ENCODE measurements at places on chromosomes 3 and 15.

GRCh38 chr3:30934208-30934550, 39.7 kb upstream of the GADL1 start:
- DNase-seq, result no peak

GRCh38 chr15:67805008-67805665, 20.2 kb upstream of the SKOR1 start:
- DNase-seq, result no peak

DNA sequence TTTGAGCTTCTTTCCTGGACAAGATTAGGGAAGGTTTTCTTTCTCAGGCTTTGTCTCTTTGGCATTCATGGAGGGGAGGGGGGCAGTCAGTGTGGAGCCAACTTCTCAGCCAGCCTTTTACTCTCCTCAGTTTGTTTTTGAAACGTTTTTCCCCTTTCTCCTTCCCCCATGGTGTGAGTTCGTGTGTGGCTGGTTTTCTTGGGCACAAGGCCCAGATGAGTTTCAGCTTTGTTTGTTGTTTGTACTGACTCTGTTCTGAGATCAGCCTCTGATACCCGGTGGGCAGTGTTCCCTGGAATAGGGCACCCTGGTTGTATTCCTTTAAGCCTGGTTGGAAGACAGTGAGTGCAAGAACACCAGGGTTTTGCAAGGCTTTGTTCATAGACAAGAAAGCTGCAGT, 168.2 kb upstream of the RARB start:
- no peak for DNase-seq

- no peak for DNase-seq
These were observed 81.5 kb downstream of the DLG1 start for GRCh38 chr3:197216914-197217313.

DNA sequence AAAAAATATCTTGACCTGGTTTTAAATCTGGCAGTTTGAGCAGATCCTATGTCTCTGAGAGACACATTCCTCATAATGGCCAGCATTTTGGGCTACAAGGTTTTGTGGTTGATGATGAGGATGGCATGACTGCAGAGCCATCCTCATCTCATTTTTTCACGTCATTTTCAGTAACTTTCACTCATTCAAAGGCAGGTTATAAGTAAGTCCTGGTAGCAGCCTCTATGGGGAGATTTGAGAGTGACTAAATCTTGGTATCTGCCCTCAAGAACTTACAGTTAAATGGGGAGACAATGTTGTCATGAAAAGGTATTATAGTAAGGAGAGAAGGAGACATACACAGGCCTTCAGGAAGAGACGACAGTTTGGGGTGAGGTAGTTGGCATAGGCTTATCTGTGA, 14.5 kb downstream of the TIGIT start:
- no peak for DNase-seq

- DNase-seq, result no peak
These were observed 3.6 kb upstream of the GRAMD1C start for GRCh38 chr3:113834983-113835382.

GRCh38 chr15:38130740-38131498, 121.7 kb upstream of the SPRED1 start:
- DNase-seq, result no peak

- no peak for DNase-seq
These were observed 46.6 kb upstream of the SEC13 start for GRCh38 chr3:10367506-10367905.

GRCh38 chr3:194682694-194683310, 2.9 kb upstream of the FAM43A start:
- DNase-seq, result peak; percentile 36

- DNase-seq, result no peak
These were observed 9.9 kb upstream of the EPB42 start for GRCh38 chr15:43230640-43231115.

GRCh38 chr15:78950902-78951840, 6.3 kb upstream of the CTSH start:
- no peak for DNase-seq

GRCh38 chr3:125003369-125003853, 52.4 kb downstream of the HEG1 start:
- no peak for DNase-seq

- DNase-seq, result no peak
These were observed 54.0 kb upstream of the EIF1B start for GRCh38 chr3:40255532-40255931.

- no peak for DNase-seq
These were observed 198.8 kb downstream of the DOCK3 start for GRCh38 chr3:50873376-50874157.

DNA sequence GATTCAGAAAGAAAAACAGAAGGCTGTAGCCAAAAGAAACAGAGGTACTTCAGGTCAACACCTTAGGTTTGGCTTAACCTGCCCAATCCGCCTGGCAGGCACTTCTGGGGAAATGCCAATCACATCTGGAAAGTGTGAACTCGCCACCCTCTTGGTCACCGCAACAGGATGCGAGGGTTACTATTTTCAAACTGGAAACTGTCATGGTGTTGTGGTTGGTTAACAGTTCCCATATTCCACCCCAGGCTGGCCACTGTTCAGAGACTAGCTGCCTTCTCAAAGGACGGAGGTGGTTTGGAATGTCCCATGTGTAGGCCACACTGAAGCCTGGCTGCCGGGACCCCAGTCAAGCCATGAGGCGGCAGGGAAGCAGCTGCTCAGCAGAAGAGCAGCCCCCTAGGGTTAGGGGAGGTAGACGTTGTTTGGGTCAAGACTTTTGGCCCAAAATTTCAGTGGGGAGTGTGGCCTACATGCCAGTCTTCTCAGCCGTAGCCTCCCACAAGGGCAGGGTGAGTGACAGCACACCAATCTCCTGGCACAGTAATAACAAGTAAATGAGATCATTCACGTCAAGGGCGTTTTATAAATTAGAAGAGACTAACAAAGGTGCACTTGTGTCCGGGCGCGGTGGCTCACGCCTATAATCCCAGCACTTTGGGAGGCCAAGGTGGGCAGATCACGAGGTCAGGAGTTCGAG, 54.6 kb downstream of the UMPS start:
- DNase-seq, result no peak

DNA sequence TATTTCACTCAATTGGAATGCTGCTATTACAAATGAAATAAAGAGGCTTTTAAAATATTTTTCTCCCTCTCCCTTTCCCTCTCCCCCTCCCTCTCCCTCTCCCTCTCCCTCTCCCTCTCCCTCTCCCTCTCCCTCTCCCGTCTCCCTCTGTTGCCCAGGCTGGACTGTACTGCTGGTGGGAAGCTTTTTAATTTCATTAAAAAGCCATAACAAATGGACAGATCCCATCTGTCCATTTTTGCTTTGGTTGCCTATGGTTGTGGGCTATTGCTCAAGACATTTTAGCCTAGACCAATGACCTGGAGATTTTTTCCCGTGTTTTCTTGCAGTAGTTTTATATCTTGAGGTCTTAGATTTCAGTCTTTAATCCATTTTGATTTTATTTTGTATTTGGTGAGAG, 107.2 kb upstream of the LRRC3B start:
- DNase-seq, result no peak

GRCh38 chr3:69997631-69998307, 1.8 kb upstream of the SAMMSON start:
- no peak for DNase-seq

DNA sequence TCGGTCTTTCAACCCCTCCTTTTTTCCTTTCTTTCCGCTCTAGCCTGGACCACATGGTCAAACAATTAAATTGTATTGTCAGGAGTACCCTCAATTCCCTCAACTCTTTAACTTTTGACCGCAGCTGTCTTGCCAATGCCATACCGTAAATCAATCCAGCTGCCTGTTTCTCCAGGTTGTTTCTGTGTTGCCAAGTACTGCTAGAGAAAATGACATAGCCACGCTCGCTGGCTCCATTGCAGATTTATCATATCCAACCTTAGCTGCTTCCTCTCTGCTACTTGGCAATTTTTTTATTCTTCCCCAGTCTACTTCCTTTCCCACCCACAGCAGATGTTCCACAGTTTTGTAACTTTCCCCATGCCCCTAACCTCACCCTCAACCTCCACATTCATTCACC, 60.0 kb downstream of the ZNF385D start:
- DNase-seq, result no peak

- DNase-seq, result peak; percentile 25
These were observed 12.5 kb downstream of the RAB27A start for GRCh38 chr15:55277116-55277564.

GRCh38 chr3:74921676-74922075, 307.2 kb upstream of the CNTN3 start:
- DNase-seq, result no peak

GRCh38 chr3:112424394-112424793, 74.9 kb downstream of the BTLA start:
- DNase-seq, result no peak

DNA sequence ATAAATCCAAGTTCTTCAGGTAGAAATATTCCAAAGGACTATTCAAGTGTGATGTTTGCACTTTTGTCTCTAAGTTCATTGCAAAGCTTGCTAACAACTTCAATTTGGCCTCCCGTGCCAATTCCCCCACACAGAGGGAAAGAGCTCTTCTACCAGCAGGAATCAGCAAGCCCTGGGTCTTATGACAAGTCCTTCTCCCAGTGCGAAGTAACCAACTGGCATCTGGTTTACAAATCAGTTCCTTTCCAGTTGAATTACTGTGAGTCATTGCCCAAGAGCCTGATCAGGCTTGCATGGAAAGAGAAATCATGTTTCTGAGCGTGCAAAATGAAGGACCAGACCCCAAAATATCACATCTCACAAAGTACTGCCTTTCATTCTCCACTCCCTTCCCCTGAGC, 62.7 kb upstream of the SLCO3A1 start:
- no peak for DNase-seq
